Stimulated activated CD8-positive, alpha-beta memory T cell treated with anti-CD3 and anti-CD28 coated beads, Interleukin-15, amount 100 ng/mL, for 1 hour (primary cell): ENCODE measurements at places on chromosomes 16 and 17.

GRCh38 chr16:57156351-57156703, 29.5 kb downstream of the PSME3IP1 start:
- DNase-seq = no peak

DNA sequence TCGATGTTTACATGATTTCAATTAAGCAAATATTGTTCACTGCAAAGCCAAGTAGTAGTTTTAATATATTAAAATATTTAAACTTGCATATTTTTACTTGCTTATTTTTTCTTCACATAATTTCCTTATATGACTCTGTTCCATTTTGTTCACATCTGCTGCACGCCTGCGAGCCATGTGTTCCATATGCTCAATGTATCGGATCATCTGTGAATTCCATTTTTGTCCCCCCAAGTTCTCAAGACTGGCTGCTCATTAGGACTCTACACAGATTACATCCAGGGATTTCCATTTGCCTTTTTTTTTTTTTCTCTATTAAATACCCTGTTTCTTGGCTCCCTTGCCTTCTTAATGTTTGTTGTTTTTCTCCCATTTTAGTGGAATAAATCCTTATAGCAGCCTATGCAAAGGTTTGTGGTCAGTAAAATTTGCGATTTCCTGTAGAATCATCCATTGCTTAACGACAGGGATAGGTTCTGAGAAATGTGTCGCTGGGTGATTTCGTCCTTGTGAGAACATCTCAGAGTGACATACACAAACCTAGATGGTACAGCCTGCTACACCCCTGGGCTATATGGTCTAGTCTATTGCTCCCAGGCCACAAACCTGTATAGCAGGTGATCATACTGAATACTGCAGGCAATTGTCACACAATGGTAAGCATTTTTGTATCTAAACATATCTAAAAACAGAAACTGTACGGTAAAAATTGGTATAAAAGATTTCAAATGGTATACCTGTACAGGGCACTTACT, 30.2 kb upstream of the TEKT3 start:
- DNase-seq = no peak

DNA sequence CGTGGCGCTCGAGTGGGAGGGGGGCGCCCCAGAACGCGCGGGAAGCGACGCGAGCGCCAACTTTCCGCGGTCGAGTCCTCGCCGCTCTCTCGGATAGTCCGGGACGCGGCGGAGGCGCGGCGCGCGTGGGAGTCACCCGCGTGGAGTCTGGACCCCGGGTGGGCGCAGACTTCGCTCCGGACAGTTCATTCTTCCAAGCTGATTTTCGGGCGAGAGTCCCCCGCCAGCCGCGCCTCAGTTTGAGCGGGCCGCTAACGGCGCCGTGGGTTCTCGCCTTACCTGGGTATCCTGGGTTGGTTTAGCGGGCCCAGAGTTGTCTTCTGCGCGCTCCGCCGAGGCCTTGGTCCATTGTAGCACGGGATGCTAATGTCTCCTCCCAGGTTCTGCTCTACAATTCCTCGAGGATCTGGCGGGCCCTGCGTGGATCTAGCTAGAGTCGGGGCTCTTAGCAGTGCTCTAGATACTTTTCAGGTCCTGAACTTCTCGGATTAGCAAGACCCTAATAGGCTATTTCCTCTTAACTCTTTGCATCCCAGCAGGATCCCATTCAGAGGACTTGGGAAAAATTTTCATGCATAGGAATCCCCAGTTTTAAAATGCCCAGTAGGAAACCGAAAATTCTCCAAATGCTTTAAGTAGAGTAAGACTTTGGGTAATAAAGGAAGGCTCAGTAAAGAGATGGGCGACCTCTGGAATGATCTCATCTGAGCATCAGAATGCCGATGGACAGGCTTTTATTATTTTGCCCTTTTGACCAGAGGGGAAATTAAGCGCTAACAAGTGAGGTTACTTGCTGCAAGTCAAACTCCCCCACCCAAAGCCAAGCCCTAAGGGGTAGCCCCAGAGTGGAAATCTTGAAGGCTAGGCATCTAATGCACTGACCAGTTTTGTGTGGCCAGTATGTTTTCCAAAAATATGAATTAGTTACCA, 537 bp upstream of the GJC1 start:
- DNase-seq = no peak

- DNase-seq = no peak
Measured at GRCh38 chr16:10751291-10751697, 7.7 kb downstream of the NUBP1 start.

DNA sequence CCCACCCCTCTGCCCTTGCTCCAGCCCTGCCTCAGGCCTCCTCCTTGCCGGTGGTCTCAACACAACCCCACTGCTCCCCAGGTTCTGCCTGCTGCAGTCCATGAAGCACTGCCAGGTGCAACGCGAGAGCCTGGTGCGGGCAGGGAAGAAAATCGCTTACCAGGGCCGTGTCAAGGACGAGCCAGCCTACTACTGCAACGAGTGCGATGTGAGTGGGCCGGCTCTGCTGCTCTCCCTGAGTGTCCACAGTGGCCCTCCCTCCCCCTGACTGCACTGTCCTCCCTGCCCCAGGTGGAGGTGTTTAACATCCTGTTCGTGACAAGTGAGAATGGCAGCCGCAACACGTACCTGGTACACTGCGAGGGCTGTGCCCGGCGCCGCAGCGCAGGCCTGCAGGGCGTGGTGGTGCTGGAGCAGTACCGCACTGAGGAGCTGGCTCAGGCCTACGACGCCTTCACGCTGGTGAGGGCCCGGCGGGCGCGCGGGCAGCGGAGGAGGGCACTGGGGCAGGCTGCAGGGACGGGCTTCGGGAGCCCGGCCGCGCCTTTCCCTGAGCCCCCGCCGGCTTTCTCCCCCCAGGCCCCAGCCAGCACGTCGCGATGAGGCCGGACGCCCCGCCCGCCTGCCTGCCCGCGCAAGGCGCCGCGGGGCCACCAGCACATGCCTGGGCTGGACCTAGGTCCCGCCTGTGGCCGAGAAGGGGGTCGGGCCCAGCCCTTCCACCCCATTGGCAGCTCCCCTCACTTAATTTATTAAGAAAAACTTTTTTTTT, 1.8 kb upstream of the TMEM88 start:
- DNase-seq = no peak

GRCh38 chr16:30053376-30054015, 12.1 kb upstream of the ALDOA start:
- no peak for DNase-seq

DNA sequence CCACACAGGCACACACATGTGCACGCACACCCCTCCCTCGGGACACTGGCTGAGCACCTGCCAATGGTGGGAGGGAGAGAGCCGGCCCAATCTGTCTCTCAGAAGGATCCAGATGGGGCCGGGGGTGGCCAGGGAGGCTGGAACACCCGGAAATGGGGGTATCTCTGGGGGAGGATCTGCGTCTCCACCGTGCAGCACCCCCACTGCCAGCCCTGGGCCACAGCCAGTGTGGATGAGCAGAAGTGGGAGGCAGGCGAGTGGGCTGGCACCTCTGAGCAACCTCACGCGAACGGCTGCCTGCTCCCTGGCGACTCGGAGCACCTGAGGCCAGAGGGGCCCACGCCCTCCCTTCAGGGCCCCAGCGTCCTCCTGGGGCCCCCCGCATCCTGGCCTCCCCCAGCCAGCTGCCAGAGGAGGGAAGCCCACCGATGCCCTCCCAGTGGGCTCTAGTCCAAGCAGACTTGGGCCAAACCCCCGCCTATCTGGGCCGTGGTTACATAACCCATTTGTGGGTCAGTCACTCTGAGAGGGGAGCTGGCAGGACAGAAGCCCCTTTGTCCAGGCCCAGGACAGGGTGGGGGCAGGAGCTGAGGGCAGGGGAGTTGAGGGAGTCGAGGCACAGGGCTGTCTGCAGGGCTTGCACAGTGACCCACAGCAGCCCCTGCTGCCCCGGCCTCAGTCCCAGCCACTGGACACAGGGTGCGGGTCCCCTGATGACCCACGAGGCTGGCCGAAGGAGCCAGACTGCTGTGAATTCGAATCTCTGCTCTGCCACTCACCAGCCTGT, 5.6 kb downstream of the CASKIN1 start:
- no peak for DNase-seq

GRCh38 chr17:2405247-2405926, 4.5 kb upstream of the MNT start:
- DNase-seq = no peak

- DNase-seq = no peak
Measured at GRCh38 chr17:163514-164098, 17.8 kb downstream of the DOC2B start.

GRCh38 chr16:53817117-53817755, 113.3 kb downstream of the FTO start:
- DNase-seq = no peak

GRCh38 chr16:89805136-89805905, 11.1 kb downstream of the FANCA start:
- DNase-seq = no peak

- DNase-seq = no peak
Measured at GRCh38 chr17:50112694-50113093, 17.3 kb downstream of the SAMD14 start.

GRCh38 chr17:76473541-76473985, 6.2 kb downstream of the AANAT start:
- DNase-seq = no peak

- no peak for DNase-seq
Measured at GRCh38 chr17:39652587-39653315, 12.4 kb upstream of the TCAP start.

DNA sequence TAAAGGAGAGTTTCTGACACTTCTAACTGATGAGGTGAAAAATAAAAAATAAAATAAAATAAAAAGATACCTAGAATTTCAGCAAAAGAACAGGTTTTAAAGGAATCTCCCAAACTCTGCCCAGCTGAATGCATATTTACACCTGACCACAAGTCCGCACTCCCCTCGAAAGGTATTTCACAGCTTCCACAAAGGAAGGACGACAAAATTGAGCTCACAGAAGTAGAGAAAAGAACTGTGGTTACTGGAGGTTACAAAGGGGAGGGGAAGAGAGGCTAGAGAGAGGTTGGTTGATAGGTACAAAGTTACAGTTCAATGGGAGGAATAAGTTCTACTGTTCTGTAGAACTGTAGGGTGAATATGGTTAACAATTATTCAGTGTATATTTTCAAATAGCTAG, 5.0 kb downstream of the LITAF start:
- no peak for DNase-seq

DNA sequence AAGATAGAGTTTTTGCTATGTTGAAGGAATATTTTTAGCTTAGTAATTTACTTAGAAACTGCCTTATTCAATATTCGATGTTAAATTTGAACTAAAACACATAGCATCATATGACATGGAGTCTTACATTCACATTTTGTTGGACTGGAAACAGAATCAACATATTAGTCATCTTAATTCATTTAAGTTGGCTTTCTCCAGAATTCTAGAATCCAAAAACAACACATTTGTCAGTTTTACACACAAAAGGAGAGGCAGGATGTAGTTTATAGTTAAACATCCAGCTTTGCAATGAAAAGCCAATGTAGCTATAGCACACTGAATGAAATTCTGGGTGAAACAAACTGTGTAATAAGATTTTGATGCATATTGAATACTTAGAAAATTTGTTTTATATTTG, 43.3 kb downstream of the WWOX start:
- no peak for DNase-seq

- no peak for DNase-seq
Measured at GRCh38 chr17:43517615-43518386, 28.3 kb downstream of the ETV4 start.

GRCh38 chr17:32958418-32958817, 30.5 kb downstream of the TMEM98 start:
- DNase-seq = no peak

DNA sequence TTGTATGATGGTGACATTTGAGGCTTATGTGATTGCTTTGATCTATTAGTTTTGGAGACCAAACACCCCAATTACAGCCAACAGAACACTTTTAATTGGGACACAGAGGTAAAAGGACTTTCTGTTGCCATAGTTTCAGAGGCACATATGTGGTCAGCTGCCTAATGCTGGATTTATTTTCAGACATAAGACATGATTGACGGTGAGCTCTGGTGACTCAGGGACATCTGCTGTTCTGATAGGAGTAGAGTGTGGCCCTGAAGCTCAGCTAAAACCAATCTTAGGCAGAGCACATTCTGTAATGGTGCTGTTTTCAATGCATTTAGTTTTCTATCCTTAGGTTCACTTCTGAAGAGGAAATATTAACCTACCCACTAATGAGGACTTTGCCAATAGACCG, 247.1 kb downstream of the UTP18 start:
- DNase-seq = no peak

GRCh38 chr16:72066747-72067146, 3.7 kb downstream of the HPR start:
- DNase-seq = no peak

DNA sequence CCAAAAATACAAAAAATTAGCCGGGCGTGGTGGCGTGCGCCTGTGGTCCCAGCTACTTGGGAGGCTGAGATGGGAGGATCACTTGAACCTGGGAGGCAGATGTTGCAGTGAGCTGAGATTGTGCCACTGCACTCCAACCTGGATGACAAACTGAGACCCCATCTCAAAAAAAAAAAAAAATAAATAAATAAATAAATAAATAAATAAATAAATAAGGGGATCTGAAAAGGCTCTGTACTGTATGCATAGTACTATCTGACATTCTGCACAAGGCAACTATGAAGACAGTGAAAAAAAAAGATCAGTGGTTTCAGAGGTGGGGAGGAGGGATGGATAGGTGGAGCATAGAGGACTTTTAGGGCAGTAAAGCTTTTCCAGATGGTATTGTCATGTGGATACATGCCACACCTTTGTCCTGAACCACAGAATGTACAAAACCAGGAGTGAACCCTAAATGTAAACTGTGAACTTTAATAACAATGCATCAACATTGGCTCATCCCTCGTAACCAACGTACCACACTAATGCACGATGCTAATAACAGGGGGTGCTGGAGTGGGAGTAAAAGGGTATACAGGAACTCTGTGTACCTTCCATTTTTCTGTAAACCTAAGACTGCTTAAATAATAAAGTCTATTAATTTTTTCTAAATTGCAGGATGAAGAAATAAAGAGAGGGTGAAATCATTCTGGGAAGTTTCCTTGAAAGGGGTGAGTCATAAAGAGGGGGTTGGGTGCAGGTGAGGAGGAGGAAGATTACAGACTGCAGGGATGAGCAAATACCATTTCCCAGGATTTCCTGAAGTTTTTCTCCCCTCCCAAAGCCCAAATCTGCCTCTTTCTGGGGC, 155.8 kb upstream of the SDK2 start:
- no peak for DNase-seq

GRCh38 chr16:11207646-11208045, 48.4 kb downstream of the SOCS1 start:
- no peak for DNase-seq

- peak; percentile 26 for DNase-seq
Measured at GRCh38 chr17:32341141-32341856, 674 bp downstream of the C17orf75 start.

DNA sequence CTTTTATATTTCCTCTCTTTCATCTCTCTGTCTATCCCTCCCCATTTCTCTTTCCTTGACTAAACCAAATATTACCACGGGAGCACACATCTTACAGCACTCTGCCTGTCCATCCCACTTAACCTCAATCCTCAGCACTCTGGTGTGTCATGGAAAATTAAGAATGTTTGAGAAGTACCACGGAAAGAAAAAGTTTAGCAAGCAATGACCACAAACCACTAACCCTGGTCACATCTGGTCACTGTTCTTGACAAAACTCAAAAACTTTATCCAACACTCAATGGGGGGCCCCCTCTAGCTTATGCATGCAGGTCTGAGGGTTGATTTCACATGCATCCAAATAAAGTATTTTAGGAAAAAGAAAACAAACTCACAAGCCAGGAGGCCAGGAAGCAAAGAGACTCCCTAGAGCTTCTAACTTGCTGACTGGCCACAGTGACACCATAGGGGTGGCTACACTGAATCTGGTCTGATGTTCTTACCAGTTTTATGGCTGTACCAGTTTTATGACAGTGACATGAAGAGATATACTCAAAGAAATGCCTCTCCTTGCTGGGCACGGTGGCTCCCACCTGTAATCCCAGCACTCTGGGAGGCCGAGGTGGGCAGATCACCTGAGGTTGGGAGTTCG, 229.2 kb downstream of the STX8 start:
- no peak for DNase-seq
